ENCODE measurements at places on chromosomes 4 and X.

GRCh38 chrX:28988246-28988645 is 401.0 kb downstream of the IL1RAPL1 start:
- DNase-seq: no peak

DNA sequence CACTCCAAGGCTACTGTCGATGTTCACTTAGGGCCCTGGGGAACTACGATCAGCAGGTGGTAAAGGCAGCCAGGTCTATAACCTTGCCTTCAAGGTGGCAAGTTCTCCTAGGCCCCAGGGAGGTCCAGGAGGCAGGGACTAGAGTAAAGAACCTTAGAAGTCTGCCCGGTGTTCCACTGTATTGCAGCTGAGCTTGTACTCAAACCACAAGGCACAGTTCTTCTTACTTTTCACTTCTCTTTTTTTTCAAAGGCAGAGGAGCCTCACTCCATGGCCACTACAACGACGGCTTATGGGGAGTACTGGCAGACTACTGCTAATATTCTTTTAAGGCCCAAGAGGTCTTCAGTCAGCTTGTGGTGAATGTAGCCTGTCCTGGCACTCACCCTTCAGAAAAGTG is 78.8 kb upstream of the GPR174 start:
- DNase-seq: no peak

- DNase-seq: no peak
These were observed 9.5 kb downstream of the USP11 start for GRCh38 chrX:47242321-47242720.

GRCh38 chr4:189202869-189203271 is 737.8 kb upstream of the FRG1 start:
- DNase-seq: no peak

DNA sequence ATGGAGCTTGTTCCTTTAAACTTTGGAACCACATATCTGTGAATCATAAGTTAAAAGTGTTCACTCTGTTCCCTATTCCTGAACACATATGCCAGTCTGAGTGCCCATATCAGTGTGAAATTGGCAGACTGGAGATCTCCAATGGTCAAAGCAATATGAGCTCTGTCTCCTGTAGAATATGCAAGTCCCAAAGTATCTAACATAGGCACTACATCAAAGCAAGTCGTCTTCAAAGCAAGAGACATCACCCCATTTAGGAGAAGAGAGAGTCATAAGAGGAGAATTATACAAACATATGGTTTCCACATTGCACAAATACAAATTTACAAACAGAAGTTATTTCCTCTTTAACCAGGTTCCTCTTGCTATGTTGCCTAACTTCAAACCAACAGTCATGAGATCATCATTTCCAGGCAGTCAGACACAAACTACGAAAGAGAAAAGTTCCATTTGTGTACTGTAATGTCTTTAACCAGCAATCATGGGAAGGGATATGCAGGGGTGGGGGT is 9.9 kb upstream of the GK start:
- DNase-seq: no peak

DNA sequence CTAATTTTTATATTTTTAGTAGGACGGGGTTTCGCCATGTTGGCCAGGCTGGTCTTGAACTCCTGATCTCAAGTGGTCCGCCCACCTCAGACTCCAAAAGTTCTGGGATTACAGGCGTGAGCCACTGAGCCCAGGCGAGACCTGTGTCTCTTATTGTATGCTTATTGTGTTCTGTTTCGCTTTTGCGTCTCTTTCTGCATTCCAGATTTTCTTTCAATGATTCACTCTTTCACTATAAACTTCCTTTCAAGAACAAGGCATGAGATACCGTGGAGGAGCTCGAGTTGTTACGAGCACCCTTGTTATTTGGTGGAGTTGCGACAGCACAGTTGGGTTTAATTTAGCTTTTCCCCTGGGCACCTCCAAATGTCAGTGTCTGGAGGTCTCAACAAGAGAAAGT is 366.7 kb upstream of the FAT1 start:
- DNase-seq: no peak

DNA sequence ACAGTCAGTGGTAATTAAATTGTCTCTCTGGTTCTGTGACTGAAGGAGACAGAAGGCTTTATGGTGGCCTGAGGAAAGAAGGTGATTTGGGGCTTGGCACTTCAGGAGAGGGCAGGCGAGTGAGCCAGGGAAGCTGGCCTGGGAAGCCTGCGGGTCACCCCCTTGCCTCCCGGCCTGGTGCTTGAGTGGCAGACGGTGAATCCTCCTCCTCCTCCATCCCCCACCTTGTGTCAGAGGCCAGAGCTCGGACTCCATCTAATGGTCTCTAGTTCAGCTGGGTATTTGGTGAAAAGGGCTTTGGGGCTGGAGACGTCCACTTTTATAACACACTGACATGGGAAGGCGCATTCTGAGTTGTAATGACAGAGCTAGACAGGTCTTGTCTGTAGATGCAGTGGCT is 8.7 kb downstream of the TMEM187 start:
- no peak for DNase-seq

GRCh38 chr4:151833174-151833573 is 72.4 kb upstream of the GATB start:
- DNase-seq: no peak

Measured in NCI-H1417 treated with DMSO at 0.1 percent for 48 hours (cell line).